Epithelial cell of prostate (primary cell): ENCODE measurements at places on chromosomes 12 and 14.

DNA sequence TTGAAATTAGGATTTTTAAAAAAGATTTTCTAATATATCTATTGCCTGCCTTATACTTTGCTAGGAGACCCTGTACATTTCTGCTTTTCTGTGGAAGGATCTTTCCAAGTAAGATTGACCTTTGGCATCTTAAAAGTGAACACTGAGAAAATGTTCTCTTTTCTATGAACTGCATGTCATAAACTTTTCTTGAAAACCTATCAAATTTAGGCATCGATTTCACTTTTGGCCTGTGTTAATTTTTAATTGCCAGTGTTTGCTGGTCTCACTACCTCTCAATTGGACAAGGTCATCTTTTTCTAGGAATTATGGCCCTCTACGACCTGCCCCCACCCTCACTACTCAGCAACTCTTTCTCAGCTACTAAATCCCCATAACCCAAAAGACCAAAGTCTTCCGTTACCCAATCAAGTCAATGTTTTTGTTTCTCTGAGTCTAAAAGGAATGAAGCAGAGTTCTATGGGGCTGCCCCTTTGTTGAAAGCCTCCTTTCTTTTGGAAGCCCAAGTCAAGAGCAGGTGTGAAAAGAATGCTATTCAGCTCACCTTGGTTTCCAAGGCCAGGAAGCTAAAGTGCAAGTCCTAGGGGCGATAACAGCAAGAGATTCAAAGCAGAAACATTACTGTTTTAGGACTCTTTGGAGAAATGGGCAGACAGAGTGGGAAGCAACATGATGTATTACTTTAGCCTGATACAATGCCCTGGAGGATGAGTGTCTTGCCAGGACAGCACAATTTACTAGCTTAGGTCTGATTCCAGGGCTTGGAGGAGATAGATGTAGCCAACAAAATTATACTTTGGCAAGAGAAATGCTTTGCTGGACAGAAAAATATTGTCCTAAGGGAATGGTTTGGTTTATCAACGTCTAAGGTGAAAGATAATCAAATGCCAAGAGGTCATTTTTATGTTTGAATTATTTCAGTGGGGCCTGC is 55.0 kb downstream of the IGF1 start:
- DNase-seq, result no peak

- no peak for DNase-seq
Observed at GRCh38 chr14:104096751-104097700, 11.5 kb downstream of the ASPG start.

DNA sequence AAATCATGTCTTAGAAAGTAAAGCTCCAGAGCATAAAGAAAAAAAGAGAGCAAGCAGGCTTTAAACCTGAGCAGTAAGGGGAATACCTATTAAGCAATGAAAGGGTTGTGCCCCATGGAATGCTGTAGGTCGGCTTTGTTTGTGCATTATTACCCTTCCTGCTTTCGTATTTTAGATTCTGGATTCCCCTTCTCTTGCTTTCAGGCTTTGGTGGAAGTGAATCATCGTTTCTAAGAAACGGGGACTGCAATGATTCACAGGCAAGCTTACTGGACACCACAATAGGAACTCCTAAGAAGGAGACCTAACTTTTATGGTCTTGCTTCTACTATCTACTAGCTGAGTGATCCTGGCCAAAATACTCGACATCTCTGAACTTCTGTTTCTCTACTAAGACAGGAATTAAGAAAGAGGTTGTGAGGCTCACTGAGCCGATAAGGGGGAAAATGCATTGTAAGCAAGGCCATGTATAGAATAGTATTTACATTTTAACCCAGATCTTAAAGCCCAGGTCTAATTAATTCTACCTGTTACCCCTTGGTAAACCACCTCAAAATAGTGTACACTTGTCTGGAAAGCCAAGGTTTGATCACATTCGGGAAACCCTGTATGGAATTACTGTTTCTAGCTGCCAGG is 1.2 kb upstream of the BMAL2 start:
- DNase-seq, result peak; percentile 97

DNA sequence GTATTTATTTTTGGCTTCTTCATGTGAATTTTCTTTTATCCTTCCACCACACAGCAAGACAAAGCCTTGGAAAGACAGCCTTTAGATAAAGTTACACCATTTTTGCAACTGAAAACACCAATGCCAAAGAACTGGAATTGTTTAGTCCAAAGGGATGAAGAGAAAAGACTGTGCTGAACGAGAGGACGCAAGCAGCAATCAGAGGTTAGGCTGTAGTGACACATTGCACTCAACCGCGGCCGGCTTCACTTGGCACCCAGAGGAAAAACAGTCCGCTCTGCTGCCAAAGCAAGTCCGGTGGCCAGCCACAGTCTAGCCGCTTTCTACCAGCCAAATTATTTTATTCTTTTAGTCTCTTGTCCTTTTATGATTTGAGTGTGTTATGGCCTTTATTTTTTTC is 49.1 kb upstream of the KCNJ8 start:
- DNase-seq, result no peak

- no peak for DNase-seq
Observed at GRCh38 chr14:71317385-71318096, 410.3 kb downstream of the PCNX1 start.
